RCC 7860 (cell line): ENCODE measurements at places on chromosomes 7 and 10.

DNA sequence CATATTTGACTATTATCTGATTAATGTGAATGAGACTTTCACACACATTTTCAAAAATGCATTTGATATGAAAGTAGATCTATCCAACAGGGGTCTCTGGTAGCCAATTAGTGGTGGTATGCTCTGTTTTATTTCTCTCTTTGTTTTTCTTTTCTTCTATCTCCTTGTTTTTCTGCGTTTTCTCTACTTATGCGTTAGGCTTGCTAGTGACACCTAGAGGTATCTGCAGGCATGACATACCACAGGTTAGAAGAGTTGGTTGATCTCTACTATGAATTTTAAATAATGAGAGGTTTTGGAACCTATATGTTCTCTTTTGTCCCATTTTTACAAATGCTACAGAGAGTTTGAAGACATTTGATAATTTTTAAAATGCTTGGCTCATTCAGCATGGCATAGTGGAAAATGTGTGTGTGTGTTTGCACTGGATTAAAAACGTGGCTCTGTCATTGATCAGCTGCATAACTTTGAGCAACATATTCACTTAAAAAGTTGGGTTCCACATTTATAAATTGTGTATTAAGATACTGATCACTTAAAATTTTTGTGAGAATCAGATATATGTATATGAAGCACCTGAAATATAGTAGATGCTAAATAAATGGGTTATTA is 28.1 kb upstream of the PLXDC2 start:
- DNase-seq = peak; percentile 37

DNA sequence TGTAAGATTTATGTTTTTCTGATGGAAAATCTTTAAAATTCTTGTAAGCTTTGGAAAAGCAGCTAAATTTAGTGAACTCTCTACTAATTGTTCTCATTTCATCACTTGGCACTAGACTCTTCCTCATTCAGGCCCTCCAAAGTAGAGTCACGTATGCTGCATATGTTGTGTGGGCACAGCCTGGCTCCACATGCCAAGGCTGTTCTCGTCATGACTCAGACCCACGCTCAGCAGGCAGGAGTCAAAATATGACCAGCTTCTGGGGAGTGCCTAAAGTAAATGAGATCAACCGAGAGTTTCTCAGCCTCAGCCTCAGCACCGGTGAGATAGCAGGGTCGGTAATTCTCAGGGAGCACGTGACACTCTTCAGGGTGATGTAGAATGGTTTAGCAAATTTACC is 1672.9 kb downstream of the REEP3 start:
- peak; percentile 45 for DNase-seq

DNA sequence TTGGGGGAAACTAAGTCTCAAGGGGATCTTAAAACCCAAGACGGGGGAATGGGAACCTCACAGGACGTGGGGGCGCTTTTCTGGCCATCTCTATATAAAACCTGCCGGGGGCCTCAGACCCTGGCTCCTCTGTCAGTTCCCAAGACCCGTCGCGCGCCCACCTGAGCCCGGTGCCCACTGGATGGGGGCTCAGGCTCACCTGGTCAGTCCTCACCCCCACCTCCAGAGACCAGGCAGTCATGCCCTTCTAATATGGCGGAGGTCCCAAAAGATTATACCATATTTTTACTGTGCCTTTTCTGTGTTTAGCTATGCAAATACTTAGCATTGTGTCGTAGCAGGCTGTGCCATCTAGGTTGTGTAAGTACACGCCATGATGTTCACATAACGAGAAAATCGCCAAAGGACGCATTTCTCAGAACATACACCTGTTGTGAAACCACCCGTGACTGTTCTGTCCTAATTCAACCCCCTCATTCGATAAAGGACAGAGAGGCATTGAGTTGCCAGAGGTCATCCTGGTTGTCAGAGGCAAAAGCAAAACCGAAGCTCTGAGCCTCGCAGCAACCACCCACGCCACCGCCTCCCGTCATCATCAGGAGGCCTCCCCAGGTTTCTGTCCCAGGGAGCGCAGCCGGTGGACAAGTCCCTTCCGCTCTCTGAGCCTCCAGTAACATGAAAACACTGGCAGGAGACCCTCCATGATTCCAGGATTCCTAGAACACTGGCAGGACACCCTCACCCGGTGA is 28.9 kb downstream of the OAT start:
- no peak for DNase-seq

DNA sequence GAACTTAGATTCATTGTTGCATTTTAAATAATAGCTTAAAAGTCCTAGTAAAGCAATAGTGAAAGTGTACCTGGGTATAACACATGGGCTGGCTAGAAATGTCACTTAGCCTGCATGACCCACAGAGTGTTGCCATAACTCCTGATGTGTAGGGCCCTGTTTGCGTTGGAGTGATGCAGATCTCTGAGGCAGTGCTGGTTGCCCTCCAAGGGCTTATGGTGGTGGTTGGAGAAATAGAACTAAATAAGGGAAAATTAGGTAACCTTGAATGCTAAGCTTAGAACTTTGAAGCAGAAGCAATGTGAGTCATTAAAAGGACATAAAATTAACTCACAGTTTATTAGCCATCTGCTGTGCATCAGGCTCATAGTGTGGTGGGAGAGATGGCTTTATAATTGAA is 105.7 kb downstream of the CCNY start:
- no peak for DNase-seq

GRCh38 chr10:14556285-14556956 is 218.3 kb downstream of the FAM107B start:
- DNase-seq = no peak

DNA sequence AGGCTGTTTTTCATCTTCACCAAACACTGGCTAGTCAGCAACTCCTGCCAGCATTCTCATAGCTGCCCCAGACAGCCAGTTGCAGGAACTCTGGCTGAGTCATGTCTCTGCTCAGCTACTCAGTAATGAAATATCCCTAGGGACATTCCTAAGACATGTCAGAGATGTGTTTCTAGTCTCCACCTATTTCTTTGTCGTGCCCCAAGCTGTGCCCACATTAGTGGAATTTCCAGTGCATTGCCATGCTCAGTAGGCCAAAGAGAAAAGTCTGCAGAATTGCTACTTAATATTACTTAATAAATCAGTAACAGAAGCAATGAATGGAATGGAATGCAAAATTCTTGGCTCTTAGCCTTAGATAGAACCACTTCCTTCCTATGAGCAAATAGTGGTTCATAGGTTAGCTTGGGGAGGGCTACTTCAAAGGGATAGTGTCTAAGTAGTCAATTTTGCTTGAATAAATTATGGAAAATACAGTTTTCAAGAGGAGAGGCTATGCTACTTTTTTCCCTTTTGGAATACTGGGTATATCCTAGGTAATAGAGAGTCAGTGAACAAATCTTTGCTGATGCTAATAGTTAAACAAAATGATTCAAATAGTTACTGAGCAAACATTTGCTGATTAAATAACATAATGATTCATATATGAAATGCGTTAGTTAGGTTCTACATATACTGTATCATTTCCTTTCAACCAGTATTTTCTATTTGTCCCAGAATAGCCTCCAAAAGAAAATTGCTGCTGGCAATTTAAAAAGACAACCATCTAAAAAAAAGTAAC is 23.6 kb upstream of the SEMA3C start:
- peak; percentile 100 for DNase-seq

- no peak for DNase-seq
Observed at GRCh38 chr7:7668706-7669105, 28.2 kb downstream of the UMAD1 start.

DNA sequence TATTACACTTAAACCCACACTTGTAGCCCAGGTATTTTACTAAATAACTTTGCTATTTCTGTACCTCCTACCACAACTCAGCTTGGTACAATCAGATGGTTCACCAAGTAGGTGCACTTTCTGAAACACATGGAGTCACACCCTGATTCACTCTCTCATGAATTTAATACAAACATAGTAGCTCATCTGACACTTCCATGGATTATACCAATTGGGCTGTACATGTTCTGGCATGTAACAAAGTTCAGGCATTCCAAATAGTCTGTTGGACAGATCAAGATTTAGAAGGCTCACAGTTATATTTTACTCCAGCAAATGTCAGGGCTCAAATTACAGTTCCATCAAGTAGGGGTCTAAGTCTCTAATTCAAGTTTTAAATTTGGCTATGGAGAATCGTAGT is 62.2 kb upstream of the RNF148 start:
- DNase-seq = no peak

DNA sequence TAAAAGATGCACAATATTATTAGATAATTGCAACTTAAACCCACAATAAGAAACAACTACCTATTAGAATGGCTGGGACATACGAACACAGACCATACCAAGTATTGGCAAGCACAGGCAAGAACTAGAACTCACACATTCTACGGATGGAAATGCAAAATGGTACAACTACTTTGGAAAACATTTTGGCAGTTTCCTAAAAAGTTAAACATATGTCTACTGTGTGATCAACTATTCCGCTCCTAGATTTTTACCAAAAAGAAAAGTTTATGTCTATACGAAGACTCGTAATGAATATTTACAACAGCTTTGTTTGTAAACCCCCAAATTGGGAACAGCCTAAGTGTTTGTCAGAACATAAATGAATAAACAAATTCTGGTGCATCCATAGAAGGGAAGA is 194.7 kb downstream of the FGFR2 start:
- DNase-seq = no peak

- no peak for DNase-seq
Observed at GRCh38 chr7:79673421-79673820, 220.0 kb upstream of the MAGI2 start.

DNA sequence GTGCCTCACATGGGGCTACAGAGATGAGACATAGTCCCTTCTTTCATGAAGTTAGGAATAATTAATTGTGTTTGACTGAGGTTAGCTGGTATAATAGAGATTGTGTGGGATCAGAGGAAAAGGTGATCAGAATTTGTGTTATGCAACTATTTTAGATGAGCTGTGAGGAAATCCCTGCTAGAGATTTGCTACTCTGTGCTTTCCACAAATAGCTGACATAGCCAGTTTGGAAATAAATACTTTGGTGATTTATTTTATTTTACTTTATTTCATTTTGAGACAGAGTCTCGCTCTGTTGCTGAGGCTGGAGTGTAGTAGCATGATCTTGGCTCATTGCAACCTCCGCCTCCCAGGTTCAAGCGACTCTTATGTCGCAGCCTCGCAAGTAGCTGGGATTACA is 32.3 kb downstream of the ST7 start:
- no peak for DNase-seq

DNA sequence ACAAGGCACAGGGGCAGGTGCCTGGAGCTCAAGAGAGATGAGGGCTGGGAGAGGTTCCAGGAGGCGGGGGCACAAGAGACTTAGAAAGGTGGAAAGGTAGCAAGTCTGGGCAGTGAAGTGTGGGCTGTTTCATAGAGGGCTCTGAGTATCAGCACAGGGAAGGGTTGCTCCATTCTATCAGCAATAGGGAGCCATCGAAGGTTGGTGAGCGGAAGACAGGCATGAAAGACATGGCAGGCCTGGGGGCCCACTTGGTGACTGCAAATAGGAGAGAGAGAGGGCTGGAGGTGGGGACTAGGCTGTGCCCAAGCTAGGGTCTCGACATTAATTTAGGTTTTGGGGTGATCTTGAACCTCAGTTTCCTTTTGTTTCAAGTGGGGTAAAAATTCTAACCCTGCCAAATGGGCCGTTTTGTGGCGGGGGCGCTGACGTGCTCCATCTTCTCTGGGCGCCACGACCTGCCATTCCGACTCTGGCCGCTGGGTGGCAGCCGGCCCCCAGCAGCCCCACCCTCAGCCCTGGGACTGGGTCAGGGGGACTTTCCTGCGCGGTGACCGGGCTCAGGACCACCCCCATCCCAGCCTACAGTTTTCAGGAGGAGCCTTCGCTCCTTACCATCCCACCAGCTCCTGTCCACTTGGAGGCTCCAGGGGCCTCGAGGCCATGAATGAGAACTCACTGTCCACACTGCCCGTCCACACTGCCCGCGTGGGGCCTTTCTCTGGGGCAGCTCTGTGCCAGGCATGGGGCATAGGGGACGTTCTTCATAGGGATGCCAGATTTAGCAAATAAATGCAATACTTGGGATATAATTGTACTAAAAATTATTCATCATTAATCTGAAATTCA is 37.2 kb upstream of the PCBD1 start:
- peak; percentile 6 for DNase-seq
